ENCODE measurements at places on chromosomes 1 and 21.

DNA sequence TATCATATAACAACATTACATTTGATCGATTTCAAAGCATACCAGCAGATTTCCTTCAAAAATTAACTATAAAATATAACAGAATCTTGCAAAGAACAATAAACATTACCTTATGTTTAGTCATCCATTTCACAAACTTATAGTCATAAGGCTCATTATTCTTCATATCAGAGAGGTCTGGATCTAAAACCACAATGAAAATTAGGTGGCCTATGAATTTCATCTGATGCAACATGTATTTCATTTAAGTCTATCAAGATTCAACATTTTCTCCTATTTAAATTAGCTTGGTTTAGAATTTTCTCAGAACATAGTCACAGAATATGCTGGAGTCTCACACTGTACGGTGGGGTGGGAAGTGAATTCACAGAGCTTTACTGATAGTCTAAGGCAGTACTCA lies 49.2 kb downstream of the KYAT3 start:
- no peak for DNase-seq

GRCh38 chr1:162680419-162681121 lies 48.3 kb downstream of the DDR2 start:
- no peak for DNase-seq

- no peak for DNase-seq
Measured at GRCh38 chr1:96581772-96582171, 139.8 kb upstream of the PTBP2 start.

DNA sequence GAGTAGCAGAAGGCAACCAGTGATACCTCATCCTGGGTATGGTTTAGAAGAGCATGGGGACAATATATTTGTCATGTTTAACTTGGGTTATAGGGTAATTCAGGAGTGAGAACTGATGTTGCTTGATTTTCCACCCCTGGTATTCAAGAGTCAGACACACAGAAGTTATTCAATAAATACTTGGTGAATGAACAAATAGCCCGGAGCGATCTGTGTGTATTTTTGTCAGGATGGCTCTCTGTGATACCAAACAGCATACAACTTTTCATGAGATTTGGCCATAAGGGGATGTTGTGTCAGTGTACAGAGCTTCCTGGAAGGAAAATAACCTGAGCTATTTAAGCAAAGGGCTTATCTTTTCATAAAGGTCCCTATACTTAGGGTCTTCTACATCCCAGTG lies 270.2 kb upstream of the C1orf87 start:
- DNase-seq = no peak

DNA sequence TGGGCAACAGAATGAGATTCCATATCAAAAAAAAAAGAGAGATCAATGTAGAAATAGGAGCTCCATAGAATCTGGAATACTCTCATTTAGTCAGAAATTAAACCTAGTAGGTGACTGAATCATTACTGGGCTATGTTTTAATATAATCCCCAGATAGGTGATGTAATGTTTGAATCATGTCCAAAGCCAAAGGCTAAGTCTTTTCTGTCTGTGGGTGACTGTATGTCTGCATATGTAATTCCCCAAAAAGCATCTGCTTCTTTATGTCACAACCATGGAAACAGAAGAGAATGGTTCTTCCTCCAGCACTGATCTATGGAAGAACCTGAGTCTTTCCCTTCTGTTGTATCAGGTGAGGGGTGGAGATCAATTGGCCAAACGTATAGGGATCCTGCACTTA lies 5.8 kb downstream of the LAMC2 start:
- no peak for DNase-seq

- no peak for DNase-seq
Measured at GRCh38 chr1:149915429-149916192, 2.0 kb downstream of the SV2A start.

- no peak for DNase-seq
Measured at GRCh38 chr1:95620076-95620475, 386.1 kb downstream of the RWDD3 start.

All from cortex of kidney (tissue), 1 donor.